ENCODE measurements at places on chromosomes 11 and 22.
A peak's percentile ranks its signal among the peaks of the same experiment; 100 is the strongest.

- no peak for DNase-seq
Observed at GRCh38 chr11:17798716-17799115, 64.1 kb downstream of the KCNC1 start.

- DNase-seq, result peak; percentile 48
Observed at GRCh38 chr11:123060277-123061000, 1.5 kb downstream of the HSPA8 start.

- no peak for DNase-seq
Observed at GRCh38 chr11:132402071-132402684, 1031.8 kb downstream of the NTM start.

DNA sequence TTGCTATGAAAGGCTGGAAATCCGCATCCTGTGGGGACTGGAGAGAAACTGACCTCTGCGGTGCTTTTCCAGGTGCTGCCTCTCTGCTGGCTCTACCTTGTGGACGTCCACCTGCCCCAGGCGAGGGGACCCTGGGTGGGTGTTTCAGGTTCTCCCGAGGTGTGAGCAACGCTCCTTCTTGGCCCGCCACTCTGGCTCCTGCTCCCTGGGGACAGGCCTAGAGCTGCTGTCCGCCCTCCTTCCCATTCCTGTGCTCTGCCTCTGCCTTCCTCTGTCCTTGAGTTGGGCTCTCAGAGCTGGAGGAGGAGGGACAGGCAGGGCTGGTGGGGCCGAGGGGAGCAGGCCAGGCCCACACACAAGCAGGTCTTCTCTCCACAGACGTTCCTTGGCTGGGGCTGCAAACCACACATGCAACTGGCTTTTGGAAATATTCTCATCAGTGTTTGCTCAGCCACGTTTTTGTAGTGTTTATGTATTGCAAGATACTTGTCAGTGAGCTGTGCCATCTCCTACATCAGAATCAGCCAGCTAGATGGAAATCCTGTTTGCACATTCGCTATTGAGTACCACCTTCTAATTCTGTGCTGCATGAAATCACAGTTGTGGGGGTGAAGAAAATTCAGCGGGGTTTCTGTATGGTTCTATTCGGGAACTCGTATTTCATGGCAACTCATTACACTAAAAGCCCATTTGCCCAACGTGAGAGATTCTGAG lies 1115.0 kb downstream of the BRD1 start:
- DNase-seq, result no peak

DNA sequence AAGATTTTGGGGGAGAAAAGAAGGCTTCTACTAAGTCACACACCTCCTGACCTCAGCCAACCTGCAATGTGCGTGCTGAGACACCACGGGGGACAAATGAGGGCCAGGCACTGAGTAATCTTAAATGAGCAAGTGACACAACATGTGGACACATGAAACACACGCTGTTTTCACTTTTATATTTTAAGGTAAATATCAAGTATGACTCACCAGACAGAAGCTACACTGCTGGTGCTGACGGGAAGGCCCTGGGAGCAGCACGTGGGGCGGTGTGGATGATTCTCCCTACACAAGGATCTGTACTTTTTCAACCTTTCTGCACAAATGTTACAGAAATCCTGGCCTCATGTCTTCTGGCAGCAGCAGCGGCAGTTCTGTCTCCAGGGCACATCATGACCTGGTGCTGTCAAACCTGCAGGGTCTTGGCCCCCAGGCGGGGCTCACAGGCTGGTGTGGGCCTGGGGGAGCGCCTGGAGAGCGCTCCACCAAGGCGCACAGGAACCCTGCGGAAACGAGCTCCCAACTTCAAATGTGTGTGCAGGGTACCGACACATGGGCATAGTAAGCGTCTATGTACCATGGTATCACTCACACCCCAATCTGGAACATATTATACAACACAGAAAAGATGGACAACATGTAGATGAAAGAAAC lies 61.7 kb downstream of the DGCR2 start:
- DNase-seq, result peak; percentile 9

GRCh38 chr11:2890466-2891294 lies 5.1 kb upstream of the CDKN1C start:
- no peak for DNase-seq

DNA sequence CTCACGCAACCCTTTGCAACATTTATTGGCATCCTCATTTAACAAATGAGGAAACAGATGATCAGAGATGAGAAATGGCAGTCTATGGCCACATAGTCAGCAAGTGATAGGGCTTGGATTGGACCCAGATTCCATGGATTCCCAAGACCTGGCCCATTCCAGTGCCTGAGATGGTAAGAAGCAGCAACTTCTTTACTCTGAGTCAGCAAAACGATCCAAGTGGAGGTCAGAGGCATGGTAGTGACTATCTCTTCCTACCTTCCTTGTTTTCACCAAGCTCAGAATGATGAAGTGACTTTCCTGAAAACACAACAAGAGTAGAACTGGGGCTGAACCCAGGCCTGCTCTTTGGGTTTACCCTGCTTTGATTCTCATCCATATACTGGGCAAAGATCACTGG lies 293.1 kb downstream of the TENM4 start:
- DNase-seq, result no peak

DNA sequence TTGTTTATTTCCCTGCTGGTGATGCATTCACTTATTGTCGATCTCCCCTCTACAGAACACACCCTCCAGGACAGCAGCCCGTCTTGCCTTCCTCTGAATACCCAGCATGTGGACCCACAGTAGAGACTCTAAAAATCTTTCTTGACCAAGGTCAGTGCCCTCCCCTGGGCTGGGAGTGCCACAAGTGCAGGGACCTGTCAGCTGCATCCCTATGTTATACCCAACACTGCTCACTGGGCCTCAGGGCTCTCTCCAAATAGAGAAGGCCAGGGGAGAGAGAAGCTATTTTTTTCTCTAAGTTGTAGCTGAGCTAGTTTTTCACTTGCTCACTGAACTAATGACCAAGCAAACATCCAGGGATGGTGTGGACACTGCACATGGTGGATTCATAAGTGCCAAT lies 9.8 kb downstream of the KCNJ1 start:
- DNase-seq, result no peak

- DNase-seq, result no peak
Observed at GRCh38 chr11:122632181-122632824, 23.2 kb upstream of the UBASH3B start.

- no peak for DNase-seq
Observed at GRCh38 chr22:44026066-44026629, 2.0 kb downstream of the PARVB start.

DNA sequence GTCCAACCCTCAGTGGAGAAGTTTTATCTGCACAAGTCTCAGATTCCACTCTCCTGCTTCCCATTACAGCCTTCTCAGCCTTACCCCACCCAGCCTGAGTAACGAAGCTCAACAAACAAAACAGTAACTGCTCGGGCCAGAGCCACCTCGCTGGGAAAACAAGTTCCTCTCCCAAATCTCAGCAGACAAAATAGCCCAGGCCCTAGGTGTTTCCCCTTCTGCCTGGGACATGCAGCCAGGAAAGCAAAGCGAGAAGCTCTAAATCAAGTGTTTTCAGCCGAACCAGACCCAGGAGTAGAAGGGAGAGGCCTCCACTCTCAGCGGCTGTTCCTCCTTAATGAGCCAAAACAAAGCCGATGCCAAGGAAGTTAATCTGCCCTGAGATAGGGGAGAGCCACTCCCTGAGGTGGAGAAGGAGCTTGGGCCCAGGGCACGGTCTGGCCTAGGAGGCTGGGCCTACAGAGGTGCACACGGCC lies 44.0 kb downstream of the LIF start:
- no peak for DNase-seq

- DNase-seq, result peak; percentile 93
Observed at GRCh38 chr11:69298267-69299022, 4.5 kb downstream of the MYEOV start.

- no peak for DNase-seq
Observed at GRCh38 chr11:123116486-123116885, 54.5 kb upstream of the HSPA8 start.

- peak; percentile 79 for DNase-seq
Observed at GRCh38 chr11:69642913-69643632, 2.1 kb downstream of the CCND1 start.

- DNase-seq, result no peak
Observed at GRCh38 chr22:39348909-39349505, 784 bp upstream of the SYNGR1 start.

GRCh38 chr11:108368134-108368533 lies 99.2 kb downstream of the C11orf65 start:
- no peak for DNase-seq

GRCh38 chr11:2310073-2310785 lies 8.4 kb downstream of the TSPAN32 start:
- no peak for DNase-seq

- no peak for DNase-seq
Observed at GRCh38 chr11:71190551-71190950, 61.8 kb downstream of the SHANK2 start.

- no peak for DNase-seq
Observed at GRCh38 chr11:94379613-94380012, 21.6 kb downstream of the GPR83 start.

- DNase-seq, result no peak
Observed at GRCh38 chr11:102781676-102782075, 1.2 kb upstream of the MMP10 start.

DNA sequence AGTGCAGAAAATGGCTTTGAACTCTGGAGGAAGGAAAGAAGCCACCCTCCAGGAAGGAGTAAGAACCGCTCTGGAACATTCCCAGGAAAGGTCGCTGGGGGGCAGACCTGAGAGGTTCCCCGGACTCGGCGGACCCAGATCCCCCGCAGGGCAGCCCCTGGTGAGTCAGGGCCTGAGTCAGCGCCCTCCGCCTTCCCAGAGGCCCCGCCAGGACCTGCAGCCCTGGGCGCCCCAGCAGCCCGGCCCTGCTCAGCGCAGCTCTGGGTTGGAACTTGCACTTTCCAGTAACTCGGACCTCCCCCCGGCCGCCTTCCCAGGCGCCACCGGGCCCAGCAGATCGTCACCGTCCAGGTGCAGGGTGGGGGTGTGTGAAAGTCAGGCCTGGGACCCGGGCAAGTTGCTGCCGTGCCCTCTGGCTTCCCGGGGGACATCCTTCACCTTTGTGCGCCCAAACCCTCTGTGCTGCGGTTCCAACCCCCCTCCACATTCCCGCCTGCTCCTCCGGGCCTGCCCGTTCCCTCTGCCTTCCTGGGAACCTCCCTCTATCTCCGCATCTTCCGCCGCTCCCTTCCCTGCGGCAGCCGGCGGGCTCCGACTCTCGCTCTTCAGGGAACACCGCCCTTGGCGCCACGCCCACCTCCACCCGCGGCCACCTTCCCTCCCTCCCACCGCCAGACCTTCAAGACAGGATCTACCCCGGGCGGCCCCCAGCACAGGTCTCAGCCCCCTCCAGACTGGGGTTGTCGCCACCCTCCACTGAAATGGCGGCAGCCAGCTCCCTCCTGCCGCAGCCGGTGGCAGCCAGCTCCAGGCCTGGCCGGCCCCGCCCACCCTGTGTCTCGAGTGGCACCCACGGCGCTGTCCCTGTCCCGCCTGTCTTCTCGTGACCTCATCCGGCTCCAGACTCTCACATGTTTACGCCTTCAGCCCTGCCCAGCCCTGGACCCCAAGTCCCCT lies 36.8 kb upstream of the WNT7B start:
- peak; percentile 96 for DNase-seq

- no peak for DNase-seq
Observed at GRCh38 chr11:31779374-31779791, 31.7 kb downstream of the PAX6 start.

DNA sequence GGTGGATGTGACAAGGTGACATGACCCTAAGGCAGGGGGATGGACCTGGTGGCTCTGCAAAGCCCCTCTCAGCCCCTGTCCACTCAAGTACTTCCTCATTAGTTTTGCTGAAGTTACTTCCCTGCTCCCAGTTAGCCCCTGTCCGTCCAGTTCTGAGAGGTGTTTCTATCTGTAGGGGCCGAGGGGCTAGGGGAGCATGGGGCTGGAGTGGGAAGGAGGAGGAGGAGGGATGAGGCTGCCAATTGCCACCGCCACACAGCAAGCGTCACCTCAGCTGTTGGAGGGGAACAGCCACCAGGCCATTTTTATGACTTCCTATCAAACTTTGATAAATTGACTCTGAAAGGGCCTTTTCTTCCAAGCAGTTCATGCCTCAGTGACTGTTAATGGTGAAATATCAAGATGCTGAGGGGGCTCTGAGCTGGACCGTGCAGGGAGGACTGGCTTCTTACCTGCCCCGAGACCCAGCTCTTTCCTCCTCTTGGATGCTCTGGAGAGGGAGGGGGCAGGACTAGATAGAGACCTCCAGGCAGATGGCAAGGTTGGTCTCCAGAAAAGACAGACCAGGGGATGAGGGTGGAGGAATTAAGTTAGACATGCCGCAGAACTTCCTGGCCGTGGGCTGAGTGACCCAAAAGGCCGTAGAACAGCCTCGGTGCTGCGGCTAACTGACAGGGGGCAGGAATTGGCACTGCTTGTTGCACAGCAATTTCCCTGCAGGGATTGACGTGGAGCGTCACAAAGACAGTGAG lies 137.0 kb downstream of the ST3GAL4 start:
- no peak for DNase-seq

GRCh38 chr22:20027966-20028854 lies 7.3 kb downstream of the TANGO2 start:
- no peak for DNase-seq

DNA sequence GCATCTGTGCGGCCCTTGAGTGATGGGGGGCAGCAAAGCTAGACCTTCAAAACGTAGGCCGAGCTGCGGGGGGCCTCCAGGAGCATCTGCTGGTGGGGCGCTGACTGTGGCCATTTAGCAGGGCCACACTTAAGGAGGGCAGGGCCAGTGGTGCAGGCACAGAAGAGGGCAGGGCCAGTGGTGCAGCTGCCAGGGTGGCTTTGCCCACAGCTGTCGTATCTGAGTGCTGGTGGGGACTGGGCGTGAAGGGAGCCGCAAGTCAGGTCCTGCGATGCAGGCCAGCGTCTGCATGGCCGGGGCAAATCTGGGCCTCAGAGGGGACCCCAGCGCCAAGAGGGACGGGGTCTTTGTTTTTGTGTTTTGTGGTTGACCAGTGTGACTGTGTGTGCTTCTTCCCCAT lies 27.7 kb downstream of the RNH1 start:
- no peak for DNase-seq

DNA sequence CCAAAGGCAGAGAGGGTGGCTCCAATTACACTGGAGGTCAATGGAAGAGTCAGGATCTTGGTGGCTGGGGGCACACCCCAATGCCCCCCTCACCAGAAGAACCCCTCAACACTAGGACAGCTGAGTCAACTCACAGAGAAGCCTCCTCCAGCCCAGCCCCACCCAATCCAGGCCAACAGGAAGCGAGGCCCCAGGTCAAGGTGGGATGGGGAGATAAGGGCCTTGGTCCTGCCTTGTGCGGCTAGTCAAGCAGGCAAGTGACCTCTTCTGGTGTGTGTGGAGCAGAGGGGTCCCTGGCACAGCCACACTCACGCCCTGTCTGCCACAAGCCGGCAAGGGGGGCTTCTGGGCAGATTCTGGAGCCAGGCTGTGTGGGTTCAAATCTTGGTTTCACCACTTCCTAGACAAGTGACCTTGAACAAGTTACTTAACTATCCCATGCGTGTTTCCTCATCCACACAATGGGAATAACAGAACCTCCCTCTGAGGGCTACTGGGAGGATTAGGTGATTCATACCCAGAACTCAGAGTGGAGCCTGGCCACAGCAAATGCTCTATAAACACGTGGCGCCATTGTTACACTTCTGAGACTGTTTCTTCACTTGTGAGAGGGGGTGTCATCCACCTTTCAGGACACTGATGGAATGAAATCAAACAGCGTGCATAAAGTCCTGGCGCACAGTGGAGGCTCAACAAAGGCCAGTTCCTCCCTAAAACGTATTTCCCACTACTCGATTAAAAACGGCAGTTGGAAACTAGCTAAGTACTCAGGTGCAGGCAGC lies 3.2 kb downstream of the TTLL12 start:
- DNase-seq, result no peak

GRCh38 chr11:895331-896110 lies 15.1 kb downstream of the CHID1 start:
- DNase-seq, result no peak

GRCh38 chr22:40418366-40419201 lies 48.2 kb downstream of the SGSM3 start:
- DNase-seq, result no peak

All from right atrium auricular region (tissue), 2 donors.